ENCODE measurements at places on chromosomes 5 and 9. TPM values are rescaled to one million over a fixed set of nuclear protein-coding genes. Genes with fewer than 3 reads are reported as not detected.

Gene EQTN
- total RNA-seq: not detected

Gene C9orf72
- total RNA-seq: 11.8 TPM

Gene DDX4
- not detected for total RNA-seq

Gene SLC34A3
- not detected for total RNA-seq

Gene CCNO
- total RNA-seq: 8.8 TPM

Gene SPAG8
- total RNA-seq: not detected

Gene ALDOB
- not detected for total RNA-seq

Gene SEMA5A
- 25.8 TPM for total RNA-seq

Gene SIT1
- total RNA-seq: not detected

Gene TYRP1
- total RNA-seq: not detected

Gene CDC26
- total RNA-seq: 39.2 TPM

Gene STC2
- 200 TPM for total RNA-seq

Gene LNPEP
- total RNA-seq: 31.8 TPM

Gene PCDHAC2
- total RNA-seq: 3.7 TPM

Gene MAMDC4
- 0.83 TPM for total RNA-seq

Gene C9
- total RNA-seq: under 0.01 TPM

Gene MLANA
- total RNA-seq: not detected

Gene GFI1B
- not detected for total RNA-seq

Gene NRG2
- 0.17 TPM for total RNA-seq

Gene PCA3
- total RNA-seq: not detected

Gene AJM1
- total RNA-seq: 1.2 TPM

Gene PTGS1
- 3.7 TPM for total RNA-seq

Gene ADAMTS6
- total RNA-seq: 67.4 TPM

Gene SNCAIP
- under 0.01 TPM for total RNA-seq

Gene PCAT7
- total RNA-seq: not detected

Gene CFAP77
- not detected for total RNA-seq

All from mammary epithelial cell (primary cell).